ENCODE measurements at places on chromosomes 16 and 17.

DNA sequence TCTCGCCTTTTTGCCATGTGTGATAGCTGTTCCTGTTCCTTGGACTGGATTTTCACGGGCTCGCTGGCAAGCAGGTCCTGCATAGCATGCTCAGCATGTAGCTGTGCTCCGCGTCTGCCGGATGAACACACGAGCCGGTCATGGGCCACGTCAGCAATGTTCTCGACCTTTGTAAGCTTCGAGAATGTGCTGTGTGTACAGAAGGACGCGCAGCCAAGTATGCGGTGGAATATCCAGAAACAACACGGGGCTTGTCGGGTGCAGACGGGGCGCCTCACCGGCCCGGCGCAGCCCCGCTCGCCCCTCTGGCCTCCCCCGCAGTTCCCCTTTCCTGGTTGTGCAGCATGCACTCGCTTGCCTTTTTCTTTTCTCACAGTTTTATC is 42.2 kb downstream of the RPTOR start:
- peaks cover 4% of the 10 kb centered on the region for H3K36me3 ChIP-seq
- H3K4me1 ChIP-seq, result peaks cover 39% of the 10 kb centered on the region
- H3K27me3 ChIP-seq, result no peaks in the 10 kb centered on the region
- no peak for DNase-seq
- H3K27ac ChIP-seq, result no peak overlapping the region
- no peak overlapping the region for H3K4me3 ChIP-seq

DNA sequence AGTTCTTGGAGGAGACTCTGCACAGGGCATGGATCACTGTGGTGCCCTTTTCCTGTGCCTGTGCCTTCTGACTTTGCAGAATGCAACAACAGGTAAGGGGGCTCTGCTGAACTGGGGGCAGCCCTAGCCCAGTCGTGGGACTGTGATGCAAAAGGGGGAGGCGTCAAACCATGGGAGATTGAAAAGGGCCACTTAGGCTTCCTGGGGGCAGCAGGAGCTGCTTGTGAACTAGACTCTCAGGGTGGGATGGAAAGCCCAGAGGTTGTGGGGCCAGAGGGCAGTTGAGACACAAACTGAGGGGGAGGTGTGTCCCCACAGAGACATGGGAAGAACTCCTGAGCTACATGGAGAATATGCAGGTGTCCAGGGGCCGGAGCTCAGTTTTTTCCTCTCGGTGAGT is 19.6 kb downstream of the ADGRG5 start:
- no peak for DNase-seq
- no peak overlapping the region for H3K4me3 ChIP-seq
- H3K27ac ChIP-seq, result no peak overlapping the region
- no peaks in the 10 kb centered on the region for H3K27me3 ChIP-seq
- peaks cover 34% of the 10 kb centered on the region for H3K4me1 ChIP-seq

GRCh38 chr17:79505199-79505598 is 105.7 kb downstream of the RBFOX3 start:
- no peak overlapping the region for H3K27ac ChIP-seq
- no peak for DNase-seq
- H3K4me3 ChIP-seq, result no peak overlapping the region
- H3K27me3 ChIP-seq, result peaks cover 41% of the 10 kb centered on the region
- H3K36me3 ChIP-seq, result no peaks in the 10 kb centered on the region
- H3K4me1 ChIP-seq, result no peaks in the 10 kb centered on the region

DNA sequence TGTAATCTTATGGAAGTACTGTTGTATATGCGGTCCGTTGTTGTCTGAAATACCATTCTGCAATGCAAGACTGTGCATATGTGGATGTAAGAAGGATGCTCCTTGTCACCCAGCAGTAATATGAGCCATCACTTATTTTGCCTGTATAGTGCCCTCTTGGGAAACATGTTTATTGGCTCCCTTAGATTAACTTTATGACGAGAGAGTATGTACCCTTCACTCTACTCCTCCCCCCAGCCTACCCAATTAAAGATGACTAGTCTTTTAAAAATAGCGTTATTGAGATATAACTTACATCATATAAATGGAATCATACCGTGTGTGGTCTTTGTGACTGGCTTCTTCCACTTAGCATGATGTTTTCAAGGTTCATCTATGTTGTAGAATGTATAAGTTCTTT is 33.6 kb downstream of the FTO start:
- peaks cover 40% of the 10 kb centered on the region for H3K4me1 ChIP-seq
- H3K36me3 ChIP-seq, result no peaks in the 10 kb centered on the region
- H3K4me3 ChIP-seq, result no peak overlapping the region
- H3K27me3 ChIP-seq, result no peaks in the 10 kb centered on the region
- no peak overlapping the region for H3K27ac ChIP-seq

- H3K27ac ChIP-seq, result no peak overlapping the region
- H3K4me3 ChIP-seq, result no peak overlapping the region
- peaks cover 13% of the 10 kb centered on the region for H3K4me1 ChIP-seq
- H3K27me3 ChIP-seq, result no peaks in the 10 kb centered on the region
Measured at GRCh38 chr17:82483836-82484235, 25.3 kb downstream of the NARF start.

DNA sequence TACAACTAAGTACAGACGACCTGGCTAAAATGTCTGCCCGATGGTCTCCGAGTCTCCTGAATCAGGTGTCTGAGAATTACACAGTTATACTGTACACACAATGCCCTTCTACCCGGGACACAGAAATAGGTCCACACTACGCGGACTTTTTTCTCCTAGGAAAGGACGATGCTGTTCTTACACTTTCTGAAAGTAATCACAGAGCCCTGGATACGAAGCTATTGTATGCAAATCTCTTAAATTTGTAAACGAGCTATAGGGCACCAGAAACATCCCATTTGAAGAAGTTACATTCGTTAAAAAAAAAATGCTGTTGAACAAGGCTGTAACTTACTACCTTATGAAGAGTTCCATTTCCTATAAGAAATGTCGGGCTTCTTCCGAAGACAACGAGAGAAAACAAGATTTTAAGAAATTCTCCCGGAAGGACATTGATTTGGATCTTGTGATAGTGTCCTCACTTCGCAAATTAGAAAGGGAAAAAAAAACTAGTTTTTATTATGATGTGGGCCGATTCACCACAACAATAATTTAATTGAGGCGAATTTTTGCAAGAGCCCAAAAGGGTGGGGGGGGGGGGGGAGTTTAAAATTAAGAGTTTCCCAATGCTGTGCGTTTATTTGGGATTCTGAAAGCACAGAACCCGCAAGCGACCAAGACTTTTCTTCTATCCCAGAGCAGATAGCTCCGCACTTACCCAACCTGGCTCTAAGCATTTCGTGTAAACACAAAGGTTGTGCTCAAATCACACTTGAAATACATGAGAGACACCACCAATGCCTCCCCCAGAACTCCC is 1.5 kb upstream of the SOX9 start:
- no peak overlapping the region for H3K27ac ChIP-seq
- DNase-seq, result no peak
- H3K27me3 ChIP-seq, result peaks cover 78% of the 10 kb centered on the region
- H3K4me1 ChIP-seq, result peaks cover 11% of the 10 kb centered on the region
- no peak overlapping the region for H3K4me3 ChIP-seq
- H3K36me3 ChIP-seq, result peaks cover 2% of the 10 kb centered on the region

DNA sequence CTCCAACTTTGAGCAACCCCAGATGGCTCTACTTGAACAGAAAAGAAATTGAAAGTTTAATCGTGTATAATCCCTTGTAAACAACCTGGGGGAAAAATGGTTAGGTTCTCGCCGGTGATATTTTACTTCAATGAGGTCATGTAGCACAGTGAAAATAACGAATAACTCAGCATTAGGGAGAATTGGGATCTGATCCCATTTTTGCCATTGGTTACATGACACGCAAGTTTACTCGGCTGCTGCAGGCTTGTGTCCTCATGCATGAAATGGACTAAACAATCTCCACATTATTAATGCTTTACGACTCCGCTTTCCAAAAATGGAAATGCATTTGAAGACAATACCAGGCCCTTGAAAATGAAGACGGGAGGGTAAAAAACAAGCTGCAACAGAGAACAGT is 45.5 kb upstream of the LRRC37A3 start:
- peaks cover 14% of the 10 kb centered on the region for H3K36me3 ChIP-seq
- H3K4me1 ChIP-seq, result peaks cover 49% of the 10 kb centered on the region
- H3K27ac ChIP-seq, result peak overlapping the region; percentile 94
- DNase-seq, result no peak
- H3K27me3 ChIP-seq, result no peaks in the 10 kb centered on the region

DNA sequence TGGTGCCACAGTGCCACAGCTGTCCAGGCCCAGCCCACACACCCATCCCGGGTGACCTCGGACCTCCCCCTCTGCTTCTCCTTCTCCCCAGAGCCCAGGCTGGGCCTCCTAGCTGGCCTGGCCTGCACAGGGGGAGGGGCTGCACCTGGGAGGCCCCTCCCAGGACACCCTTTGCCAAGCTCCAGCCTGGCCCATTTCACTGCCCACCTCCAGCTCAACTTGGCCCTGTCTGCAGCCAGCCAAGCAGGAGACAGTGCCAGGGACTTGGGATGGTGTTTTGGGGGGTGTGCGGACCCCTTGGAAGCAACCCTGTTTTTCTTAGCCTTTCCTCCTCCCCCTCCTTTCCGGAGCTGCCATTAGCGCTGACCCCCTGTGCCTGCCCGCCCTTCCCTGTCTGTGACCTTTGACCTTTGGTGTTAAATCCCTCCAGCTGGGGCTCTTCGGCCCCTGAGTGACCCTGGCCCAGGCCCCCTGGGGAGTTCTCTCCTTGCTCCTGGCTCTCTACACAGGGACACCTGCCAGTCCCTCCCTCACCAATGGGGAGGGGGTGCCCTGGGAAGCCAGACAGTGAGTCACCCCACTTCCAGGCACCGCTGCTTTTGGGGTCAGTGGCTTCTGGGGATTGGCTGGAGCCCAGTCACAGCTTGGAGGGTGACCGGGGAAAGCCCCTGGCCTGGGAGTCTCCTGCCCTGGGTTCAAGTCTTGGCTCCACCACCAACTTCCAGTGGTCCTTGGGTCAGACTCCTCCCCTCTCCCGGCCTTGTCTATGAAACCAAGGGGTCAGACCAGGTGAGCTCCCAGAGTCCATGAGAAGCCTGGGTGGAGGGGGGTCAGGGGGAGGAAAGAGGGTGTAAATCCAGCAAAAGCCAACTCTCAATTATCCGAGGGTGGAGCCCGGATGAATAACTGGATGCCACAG is 1.9 kb downstream of the GLIS2 start:
- peaks cover 19% of the 10 kb centered on the region for H3K4me1 ChIP-seq
- peaks cover 15% of the 10 kb centered on the region for H3K27me3 ChIP-seq
- no peak overlapping the region for H3K27ac ChIP-seq
- H3K4me3 ChIP-seq, result peak overlapping the region; percentile 54
- H3K36me3 ChIP-seq, result peaks cover 2% of the 10 kb centered on the region

DNA sequence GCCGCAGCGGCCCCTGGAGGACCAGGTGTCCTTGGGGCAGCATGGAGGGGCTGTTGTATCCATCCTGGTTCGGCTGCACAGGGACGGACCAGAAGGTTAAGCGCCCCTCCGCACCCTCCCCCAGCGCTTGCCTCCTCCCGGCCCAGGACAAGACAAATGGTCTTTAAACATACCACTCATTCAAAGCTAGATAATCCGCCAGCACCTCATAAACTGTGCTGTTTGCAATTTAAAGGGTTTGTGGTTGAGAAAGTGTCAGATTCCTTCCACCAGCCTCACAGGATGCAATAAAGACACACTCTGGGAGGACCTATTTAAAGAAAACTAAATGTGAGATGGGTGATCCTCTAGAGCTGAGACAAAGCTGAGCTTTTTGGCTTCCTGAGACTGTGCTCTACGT is 426.2 kb upstream of the EEF2KMT start:
- peaks cover 8% of the 10 kb centered on the region for H3K27me3 ChIP-seq
- no peaks in the 10 kb centered on the region for H3K36me3 ChIP-seq
- no peaks in the 10 kb centered on the region for H3K4me1 ChIP-seq
- DNase-seq, result no peak
- no peak overlapping the region for H3K4me3 ChIP-seq

- no peaks in the 10 kb centered on the region for H3K4me1 ChIP-seq
- H3K36me3 ChIP-seq, result no peaks in the 10 kb centered on the region
- H3K27me3 ChIP-seq, result no peaks in the 10 kb centered on the region
- no peak for DNase-seq
- H3K4me3 ChIP-seq, result no peak overlapping the region
Measured at GRCh38 chr16:63653044-63653839, 1468.6 kb downstream of the CDH11 start.

DNA sequence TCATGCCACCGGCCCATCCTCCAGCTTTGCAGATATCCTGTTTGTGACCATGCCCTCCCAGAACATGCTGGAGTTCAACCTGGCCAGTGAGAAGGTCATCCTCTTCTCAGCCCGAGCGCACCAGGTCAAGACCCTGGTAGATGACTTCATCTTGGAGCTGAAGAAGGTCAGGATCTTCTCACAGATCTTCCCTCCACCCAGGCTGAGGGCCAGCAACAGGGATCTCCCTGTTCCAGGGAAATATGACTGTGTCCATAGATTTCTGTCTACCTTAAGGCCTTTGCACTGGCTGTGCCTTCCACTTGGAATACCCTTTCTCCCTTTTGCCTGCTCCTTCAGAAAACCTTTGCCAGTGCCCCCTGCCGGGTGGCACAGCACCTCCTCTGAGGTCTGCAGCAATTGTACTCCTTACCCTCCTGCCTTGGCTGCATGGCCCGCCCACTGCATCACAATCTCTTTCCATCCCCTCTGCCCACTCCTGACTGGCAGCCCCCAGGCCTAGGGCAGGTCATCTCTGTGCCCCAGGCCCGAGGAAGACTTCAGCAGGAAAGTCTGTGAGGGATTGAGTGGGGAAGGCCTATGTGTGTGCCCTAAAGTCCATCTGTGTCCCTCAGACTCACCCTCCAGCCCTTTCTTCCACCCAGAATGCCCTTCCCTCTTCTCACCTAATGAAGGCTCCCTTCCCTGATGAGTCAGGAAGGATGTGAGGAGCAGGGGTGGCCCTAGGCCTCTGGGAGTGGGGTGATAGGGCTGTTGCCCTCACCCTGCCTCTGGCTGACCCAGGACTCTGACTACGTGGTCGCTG is 27.3 kb upstream of the ALKBH5 start:
- peak overlapping the region; percentile 79 for H3K27ac ChIP-seq
- H3K4me1 ChIP-seq, result peaks cover 22% of the 10 kb centered on the region
- H3K27me3 ChIP-seq, result no peaks in the 10 kb centered on the region
